ENCODE measurements at places on chromosomes 7 and 10. TPM values are rescaled to one million over a fixed set of nuclear protein-coding genes. Genes with fewer than 3 reads are reported as not detected.

GRCh38 chr10:78595269-78595619, 473.5 kb upstream of the ZMIZ1 start:
- no peak for DNase-seq

LIMK1 gene
- polyA plus RNA-seq: 7.6 TPM

DNA sequence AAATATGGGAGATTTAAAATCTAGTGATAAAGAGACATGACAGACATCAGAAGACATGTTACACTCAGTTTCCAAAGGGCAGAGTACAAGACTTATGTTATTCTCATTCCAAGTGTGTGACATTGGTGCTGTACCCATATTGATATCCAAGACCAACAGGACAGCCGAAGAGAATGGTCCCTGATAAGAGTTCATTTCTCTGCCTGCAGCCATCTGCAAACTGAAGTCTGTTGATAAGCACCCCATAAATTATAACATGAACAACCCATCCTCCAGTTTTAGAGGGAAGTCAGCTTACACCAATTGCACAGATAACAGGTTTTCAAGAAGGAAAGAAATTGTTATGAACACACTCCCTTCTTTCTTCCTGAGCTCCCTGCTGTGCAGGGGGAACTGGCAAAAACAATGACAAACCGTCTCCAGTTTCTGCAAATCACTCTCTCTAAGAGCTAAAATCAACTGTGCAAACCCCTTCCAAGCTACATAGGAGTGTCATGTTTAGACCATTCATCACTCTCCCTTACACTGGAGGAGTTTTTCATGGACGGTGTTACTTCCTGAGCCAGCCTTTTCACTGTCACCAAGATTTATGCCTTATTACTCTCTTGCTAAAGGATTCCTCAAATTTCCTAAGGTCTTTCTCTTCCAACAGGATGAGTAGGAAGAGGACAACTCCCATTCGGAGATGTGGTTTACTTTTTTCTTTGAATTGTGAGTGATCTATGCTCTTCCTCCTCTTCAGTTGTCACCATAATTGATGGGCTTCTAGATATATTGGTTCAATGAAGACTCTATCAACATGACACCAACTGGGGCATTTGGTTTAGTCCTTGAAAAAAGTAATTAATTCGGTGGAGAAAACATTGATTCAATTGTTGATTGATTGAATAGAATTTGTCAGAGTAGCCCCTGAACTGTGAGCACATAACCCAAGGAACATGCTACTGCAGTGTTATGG, 80.3 kb upstream of the FAM171A1 start:
- DNase-seq: no peak

DNA sequence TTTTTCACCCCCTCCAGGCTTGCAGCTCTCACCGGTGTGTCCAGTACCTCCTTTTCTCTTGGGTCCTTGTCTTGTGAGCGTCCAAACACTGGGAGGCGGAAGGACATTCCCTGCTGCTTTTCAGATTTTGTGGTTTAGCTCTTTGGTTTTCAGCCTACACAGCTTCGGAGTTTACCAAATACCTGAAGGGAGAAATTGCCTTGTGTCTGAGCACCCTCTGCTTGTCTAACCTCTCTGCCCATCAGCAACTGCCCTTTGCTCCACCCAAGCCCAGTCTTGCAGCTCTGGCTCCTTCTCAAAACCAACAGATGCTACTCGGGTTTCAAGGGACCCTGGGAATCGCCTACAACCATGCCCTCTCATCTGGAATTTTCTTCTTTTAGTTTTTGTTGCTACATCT, 519.1 kb upstream of the IGFBP3 start:
- DNase-seq: no peak

UCMA gene
- polyA plus RNA-seq: not detected

ZRANB1 gene
- 14.4 TPM for polyA plus RNA-seq

DNA sequence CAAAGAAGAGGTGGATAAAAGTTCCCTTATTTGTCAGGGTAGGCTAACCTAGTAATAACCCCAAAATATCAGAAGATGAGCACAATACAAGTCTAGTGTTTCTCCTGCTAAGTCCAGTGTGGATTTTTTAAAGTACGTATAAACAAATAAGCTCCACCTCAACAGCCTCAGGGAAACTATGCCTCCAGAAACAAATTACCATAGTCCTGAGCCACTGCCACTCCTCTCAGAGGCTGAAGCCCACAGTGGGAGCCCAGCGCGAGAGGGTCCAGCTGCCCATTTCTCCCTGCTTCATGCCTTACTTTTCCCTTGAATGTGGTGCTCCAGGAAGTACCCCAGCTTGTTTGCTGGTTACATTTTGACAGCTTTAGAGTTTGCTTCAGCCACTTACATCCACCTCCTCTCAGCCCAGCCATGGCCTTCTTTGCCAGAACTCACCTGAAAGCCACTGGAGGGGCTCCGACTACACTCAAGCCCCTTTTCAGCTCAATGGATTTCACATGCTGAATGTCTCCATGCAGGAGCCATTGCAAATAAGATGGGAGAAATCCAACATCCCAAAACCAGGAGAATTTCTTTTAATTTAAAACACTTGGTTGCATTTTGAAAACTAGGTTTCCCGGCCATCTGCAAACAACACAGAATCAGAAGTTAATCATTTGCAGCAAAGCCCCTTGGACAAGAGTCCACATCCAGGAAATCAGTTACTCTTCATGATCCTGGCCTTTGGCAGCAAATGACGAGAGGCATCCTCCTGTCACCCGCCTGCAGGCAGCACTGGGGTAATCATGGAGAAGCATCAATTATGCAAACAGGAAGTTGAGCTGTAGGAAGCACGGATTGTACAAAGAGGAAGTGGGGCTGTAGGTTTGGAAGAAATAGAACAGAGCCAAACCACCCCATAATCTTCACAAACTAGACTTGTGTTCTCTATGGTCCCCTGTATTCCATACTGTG, 138.1 kb downstream of the HERPUD2 start:
- DNase-seq: no peak

GRCh38 chr7:103958284-103958818, 31.1 kb downstream of the RELN start:
- no peak for DNase-seq

DNAH11 gene
- 0.86 TPM for polyA plus RNA-seq

DNA sequence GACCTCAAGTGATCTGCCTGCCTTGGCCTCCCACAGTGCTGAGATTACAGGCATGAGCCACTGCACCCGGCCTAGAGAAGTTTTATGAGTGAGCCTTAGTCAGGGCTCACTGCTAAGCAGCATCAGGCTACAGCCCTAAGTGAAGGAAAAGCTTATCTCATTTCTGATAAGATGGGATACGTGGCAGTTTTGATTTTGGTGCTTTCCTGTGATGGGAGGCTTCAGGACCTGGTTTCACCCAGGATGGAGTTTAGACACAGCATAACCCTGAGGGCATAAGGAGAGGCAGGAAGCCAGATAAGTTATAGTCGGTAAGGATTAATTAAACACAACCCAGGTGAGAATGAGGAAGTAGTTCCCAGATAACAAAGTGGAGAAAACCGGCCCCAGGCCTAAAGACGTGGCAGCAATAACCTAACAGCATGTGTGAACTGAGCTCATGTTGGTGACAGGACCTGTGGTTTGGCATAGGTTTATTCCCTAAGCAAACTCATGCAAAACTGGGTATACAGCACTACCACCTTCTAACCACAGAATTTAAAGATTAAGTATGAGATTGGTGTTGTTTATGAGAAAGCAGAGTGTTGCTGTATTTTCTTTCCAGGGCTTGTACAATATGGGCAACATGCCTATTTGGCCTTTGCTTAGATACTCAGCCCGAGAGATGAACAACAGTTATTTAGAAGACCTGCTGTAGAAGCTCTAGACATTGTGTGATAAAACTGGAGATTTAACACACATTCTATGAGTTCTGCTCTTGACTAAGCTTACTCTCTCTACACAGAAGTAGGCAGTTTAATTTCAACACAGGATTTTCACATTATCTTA, 119.4 kb downstream of the COL28A1 start:
- no peak for DNase-seq

AKR1C8 gene
- 0.32 TPM for polyA plus RNA-seq

GRCh38 chr7:5005066-5005465, 40.6 kb upstream of the RBAK start:
- DNase-seq: no peak

DNA sequence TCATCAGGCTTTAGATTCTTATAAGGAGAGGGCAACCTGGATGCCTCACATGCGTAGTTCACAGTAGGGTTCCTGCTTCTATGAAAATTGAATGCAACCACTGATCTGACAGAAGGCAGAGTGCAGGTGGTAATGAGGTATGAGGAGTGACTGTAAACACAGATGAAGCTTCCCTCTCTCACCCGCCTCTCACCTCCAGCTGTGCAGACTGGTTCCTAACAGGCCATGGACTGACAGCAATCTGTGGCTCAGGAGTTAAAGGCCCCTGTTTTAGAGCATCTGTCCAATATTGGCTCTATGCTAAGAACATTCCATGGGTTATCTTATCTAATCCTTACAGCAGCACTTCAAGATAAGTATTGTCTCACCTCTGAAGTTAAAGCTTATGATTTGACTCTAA, 213.5 kb upstream of the NRP1 start:
- DNase-seq: no peak

DNA sequence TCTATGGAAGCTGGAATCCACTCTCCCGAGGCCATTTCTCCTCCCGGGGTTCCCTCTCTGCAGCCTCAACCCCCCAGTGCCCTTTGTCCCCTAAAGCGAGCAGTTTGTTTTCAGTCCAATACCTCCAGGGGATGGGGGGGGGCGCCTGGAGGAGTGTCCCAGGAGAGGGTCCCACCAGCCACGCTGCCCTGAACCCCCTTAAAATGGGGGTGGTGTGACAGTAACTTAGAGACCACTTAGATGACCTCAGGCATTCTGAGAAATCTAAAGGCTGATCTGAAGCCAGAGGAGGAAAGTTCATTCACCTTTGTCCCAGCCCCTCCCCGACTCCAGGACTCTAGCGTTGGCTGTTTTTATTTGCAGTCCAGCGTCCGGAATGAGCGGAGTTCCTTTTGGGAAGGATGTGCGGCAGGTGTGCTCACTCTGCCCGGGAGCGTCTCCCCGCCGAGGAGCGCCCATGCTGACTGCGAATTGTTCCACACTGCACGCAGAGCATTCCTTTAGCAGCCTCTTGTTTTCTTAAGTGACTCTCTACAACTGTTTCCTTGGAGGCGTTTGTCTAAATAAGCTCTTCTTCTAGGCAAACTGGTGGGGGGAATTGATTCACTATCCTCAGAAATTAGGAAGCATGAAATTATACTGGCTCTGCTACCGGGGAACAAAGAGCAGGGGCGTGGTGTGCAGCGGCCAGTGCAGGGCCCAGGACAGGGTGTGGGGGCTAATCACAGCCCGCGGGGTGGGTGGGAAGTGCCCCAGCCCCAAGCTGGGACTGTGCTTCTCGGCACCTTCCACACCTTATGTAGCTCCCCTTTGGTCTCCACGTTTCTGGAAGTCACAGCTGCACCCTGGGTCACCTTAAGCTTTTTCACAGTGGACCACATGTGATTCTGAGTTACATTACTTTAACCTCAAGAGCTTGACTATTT, 46.3 kb downstream of the SYPL1 start:
- DNase-seq: no peak

GRCh38 chr10:71964098-71964742, at the start of gene CHST3:
Gene CHST3, plus strand, starts transcription at chr10:71964395. Its CDS starts 41,448 bp downstream, at chr10:72005843.
- DNase-seq: peak; percentile 95

GRCh38 chr10:97578171-97578844, 5.7 kb downstream of the ANKRD2 start:
- DNase-seq: peak; percentile 57

GRCh38 chr7:77760809-77761453, 37.3 kb downstream of the TMEM60 start:
- DNase-seq: no peak

ARHGAP21 gene
- polyA plus RNA-seq: 23.2 TPM

DNA sequence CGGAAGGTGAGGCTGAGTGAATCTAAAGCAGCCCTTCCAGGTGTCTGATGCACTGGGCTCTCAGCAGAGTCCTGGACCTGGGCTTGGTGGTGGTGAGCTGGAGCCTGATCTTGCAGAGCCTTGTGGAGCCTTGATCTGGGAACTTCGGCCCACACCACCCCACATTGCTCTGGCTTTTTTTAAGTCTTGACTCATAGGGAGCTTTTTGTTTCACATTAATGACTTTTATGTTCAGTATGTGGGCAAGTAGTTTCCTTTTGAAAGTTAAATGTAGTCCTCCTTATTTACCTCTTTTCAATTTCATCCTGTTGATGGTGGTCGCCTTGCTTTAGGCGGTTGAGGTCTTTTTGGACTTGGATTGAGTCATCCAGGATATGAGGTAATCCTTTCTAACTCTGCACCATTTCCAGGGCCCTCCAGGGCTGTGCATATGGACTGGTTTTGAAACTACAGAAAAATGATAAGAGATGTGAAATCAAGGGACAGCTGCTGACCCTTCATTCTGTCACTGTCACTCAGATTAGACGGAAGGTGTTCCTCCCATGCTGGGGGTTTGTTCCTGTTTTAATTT, 2.9 kb upstream of the NRAP start:
- DNase-seq: no peak

Data from right cardiac atrium (tissue), 5 donors.